ENCODE measurements at places on chromosomes 12 and 14. TPM values are rescaled to one million over a fixed set of nuclear protein-coding genes. Genes with fewer than 3 reads are reported as not detected.

DNA sequence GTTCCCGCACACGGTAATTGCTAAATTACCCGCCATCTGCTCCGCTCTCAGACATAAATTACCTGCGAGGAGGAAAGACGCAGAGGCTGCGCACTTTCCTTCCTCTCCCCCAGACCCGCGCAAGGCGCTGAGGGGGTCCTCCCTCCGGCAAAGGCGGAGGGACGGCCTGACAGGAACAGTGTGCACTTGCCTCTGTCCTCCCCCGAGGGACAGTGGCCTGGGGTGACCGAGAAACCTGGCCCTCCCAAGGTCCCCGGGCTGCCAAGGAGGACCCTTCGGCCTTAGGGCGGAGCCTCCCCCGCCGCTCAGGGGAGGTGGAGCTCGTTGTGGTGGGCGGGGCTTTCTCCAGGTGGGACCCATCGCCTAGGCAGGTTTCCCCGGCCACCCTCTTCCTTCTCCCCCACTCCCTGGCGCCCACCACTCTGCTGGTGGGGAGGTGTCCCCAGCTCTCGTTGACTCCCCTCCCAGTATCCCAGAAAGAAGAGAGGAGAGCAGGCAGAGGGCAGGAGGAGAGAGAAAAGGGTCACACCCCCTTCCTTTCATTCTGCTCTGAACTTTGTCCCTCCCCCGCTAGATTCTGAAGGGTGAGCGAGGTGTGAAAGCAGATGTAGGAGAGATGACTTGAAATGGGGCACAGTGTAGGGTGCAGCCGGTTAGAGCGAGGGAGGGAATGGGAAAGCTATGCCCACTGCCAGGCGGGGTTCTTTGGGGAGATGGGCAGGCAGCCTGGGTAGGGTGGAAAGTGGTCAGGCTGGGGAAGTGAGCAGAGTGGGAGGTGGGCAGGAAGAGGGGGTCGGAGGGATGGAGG lies 11.4 kb upstream of the CALCOCO1 start:
- no peak for DNase-seq

DNA sequence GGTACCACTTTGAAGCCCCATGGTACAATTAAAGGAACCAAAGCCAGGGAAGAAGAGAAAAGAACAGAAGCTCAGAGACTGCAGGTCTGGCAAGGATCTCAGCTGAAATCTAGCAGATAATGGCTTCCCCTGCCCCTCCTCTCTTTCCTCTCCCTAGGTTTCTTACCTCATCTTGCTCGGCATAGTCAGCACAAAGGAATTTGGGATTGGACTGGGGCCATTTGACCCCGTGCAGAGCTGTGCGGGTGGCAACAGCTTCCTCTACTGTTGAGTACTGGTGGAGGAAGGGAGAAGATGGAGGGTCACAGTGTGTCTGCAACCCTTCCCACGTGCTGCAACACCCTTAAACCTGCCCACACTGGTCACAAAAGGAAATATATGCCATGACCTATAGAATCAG lies 4.7 kb upstream of the CDH24 start:
- DNase-seq = no peak

DNA sequence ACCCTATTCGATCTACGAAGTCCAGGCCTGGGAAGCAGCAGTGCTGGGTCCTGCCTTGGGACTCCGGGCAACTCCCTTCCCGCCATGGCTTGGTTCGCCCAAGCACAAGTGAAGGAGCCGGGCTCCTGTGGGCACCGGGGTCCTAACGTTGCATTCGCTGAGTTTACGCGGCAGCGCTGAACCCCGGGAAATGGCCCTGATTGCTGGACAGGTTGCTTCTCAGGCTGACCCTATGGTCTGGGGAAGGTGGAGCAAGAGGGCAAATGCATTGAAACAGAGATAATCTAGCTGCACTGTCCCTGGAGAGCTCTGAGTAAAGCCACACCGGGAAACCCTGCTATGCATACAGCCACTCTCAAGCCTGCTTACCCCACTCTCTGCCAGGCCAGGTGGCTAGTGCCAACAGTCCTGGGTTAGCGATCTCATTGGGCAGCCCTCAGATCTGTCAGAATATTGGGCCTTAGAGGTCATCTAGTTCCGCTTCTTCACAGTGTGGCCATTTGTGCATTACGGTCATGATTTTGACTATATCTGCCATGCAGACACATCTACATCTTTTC lies 11.3 kb downstream of the SYNE3 start:
- DNase-seq = no peak

GRCh38 chr14:90093942-90094595 lies 32.3 kb downstream of the KCNK13 start:
- no peak for DNase-seq

PTCSC3 gene
- not detected for total RNA-seq

SLC24A4 gene
- 0.41 TPM for total RNA-seq
